ENCODE measurements at places on chromosomes 2 and 18.

DNA sequence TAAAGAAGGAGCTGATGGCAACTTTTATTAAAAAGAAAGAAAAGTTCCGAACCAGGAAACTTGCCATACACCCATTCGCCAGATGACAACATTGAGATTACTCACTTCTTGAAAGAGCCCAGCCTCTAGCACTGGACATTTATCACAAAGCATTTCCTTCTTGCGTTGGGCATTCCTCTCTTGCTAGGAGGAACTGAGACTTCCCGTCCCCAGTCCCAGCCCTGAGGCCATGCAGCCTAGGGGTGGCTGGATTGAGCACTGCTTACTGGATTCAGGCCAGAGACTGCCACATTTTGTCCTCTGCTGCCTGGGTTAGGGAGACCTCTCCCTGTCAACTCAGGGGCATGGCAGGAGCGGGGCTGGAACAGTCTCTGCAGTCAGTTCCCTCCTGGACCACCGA, 80.1 kb downstream of the SDC1 start:
- no peak for DNase-seq

GRCh38 chr2:98157557-98157956, 70.6 kb downstream of the VWA3B start:
- DNase-seq = no peak

DNA sequence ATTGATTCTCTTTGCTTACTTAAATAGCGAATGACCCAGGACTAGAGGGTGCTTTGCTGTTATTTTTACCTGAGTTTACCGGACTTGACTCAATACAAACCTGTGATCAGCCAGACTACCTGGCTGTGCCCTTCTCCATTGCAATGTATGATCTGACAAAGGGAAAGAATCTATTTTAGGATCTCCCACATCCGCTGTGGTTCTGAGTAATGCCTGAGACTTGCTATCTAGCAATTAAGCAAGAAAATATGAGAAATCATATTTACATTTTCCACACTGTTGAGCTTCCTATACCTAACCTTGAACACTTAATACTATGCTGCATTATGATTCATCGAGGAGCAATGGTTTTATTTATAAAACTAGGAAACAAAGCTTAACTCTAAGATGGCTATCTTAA, 215.2 kb downstream of the RAD51AP2 start:
- no peak for DNase-seq

DNA sequence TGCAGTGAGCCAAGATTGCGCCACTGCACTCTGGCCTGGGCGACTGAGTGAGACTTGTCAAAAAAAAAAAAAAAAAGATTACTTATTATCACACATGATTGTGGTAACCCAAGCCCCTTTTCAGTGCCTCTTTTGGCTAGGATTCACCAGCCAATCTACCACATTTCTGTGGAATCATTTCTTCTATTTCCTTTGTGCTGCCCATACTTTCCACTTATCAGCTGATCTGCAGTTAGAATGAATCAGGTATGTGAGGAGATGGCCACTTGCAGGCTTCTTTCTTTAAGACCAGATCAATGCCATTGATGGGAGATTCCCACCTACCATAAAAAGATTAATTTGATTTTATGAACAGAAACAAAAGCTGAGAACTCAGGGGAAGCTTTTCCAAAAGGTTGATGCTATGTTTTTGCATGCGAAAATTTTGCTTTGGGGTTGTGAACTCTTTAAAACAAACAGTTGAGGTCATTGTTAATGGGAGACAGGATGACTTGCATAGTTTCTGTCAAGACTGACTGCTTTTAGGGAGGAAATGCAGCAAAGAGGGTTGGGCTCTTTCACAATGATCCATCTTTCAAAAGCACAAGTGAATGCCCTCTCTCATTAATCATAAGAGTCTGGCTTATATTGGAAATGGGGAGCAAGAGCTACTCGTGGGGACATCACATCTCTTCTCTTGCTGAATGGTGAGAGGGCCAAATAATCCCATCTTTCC, 66.9 kb upstream of the CYP26B1 start:
- no peak for DNase-seq

DNA sequence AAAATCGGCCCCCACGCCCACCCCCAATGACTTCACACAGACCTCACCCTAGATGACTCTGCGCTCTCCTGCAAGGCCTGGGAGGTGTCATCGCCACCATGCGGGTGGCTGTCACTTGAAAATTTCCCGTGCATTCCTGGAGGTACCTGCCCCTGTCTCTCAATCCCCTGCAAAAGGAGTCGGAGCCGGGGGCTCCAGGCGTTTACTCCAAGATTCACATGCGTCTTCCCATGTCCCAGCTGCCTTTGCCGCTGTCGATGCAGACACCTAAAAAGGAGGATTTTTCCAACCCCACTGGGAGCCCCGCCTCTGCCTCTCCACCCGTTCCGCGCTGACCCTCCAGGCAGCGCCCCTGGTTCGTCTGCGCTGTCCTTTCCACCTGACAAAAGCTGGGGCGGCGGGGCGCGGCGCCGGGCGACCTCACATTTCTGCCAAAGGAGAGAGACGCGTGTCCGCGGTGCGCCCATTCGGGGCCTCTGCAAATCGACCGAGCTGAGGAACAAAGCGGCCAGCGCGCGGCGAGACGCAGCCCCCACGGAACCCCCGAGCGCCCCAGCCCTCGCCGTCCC, 667 bp downstream of the REEP1 start:
- no peak for DNase-seq

DNA sequence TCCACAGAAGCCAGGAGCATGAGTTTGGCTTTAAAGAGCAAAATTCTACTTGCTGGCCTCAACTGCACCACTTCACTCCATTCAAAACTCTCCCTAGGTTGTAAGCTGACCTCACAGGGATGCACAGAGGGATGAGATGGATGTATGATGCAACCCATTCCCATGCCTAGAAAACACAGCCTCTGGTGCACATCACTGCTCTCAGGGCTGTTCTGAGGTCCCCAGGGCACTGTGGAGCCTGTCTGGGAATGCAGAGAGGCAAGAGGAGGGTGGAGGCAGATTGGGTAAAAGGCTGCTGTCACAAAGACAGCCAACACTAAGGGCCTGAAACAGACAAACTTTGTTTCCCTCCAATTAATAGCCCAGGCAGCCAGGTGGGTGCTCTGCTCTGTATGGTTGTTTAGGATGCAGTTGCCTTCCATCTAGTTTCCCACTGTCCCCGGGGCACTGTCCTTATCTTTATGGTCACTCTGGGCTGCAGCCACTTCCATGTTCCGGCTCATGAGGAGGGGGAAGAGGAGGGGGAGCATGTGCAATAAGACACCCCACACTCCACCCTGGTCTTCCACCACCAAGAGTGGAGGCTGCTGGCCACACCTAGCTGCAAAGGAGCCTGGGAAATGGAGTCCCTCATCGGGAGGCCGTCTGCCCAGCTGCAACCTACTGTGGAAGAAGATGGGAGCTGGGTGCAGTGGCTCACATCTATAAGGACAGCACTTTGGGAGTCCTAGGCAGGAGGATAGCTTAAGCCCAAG, 7.0 kb downstream of the GPR45 start:
- no peak for DNase-seq

DNA sequence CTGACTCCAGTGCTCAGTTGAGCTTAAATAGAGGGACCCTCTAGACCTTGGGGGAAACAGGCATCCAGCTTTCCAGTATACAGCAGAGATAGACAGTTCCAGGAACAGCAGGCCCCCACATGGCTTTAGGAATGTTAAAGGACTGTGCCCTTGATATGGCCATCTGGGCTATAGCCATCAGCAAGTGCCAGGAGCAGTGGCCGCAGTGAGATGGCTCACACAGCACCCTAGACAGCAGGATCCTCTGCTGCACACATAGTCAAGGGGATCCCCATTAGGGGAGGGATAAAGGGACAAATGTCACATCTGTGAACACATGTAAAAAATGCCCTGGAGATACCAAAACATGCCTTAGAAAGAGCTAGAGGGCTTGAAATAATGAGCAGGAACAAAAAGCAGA, 213.4 kb downstream of the PTH2R start:
- DNase-seq = no peak

DNA sequence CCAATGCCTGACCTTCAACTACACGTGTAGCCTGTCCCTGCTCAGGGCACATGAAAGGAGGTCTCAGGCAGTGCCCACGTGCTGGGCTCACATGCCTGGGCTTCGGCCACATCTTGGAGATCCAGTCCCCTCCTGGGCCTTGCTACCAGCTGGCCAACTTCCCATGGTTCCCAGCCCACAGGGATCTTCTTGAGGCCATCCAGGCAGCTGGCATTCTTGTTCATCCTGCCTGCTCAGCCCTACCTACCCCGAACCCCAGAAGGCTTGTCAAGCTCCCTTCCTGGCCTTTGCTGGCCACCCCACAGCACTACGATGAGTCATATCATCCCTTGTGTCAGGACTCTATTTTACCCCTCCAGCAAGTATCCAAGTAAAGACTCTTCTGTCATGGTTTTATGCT, 97.1 kb downstream of the ZBTB7C start:
- DNase-seq = no peak

- no peak for DNase-seq
Measured at GRCh38 chr2:54763636-54764291, 40.3 kb downstream of the EML6 start.

DNA sequence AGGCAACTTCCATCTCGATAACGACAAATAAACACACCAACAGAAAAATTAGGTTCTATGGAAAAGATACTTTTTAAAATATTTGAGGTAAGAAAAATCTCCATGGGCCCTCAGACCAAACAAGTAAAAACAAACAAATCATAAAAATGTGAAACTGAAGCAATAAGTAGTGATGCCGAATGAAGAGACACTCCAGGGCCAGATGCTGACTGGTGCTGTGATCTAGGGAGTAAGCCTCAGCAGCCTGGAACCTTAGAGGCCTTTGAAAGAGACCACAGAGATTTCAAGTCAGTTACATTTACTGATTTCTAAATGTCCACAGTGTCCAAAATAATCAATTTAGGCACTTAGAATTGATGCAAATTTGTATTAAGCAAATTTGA, 1144.7 kb downstream of the CNTNAP5 start:
- DNase-seq = no peak

DNA sequence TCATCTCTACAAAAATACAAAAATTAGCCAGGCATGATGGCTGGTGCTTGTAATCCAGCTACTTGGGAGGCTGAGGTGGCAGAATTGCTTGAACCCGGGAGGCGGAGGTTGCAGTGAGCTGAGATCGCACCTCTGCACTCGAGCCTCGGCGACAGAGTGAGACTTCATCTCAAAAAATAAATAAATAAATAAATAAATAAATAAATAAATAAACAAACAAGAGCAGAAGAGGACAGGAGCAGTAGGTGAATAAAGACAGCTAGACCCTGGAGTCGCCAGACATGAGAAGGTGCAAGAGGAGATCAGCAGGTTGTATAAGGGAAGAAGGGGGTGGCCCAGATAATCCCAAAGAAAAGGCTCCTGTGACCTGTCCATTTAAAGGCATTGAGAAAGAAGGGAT, 12.3 kb downstream of the LAMA1 start:
- DNase-seq = no peak

DNA sequence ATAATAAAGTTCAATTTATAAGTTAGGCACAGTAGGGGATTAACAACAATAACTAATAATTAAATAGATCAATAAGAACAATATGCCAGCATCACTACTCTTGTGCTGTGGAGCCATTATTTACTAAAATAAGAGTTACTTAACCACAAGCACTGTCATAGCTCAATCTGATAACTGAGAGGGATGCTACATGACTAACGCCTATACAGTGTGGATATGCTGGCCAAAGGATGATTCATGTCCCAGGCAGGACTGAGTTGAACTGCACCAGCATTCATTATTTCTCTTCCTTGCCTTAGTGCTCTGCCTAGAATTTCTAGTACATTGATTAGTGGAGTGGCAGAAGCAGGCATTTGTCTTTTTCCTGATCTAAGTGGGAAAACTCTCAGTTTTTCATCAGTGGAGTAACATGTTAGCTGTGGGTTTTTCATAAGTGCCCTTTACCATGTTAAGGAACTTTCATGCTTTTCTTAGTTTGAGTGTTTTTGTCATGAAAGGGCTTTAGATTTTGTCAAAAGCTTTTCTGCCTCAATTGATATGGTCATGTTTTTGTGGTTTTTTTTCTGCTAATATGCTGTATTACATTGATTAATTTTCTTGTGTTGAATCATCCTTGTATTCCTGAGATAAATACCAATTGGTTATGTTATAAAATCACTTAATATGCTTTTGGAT, 21.7 kb downstream of the KIAA1328 start:
- no peak for DNase-seq

DNA sequence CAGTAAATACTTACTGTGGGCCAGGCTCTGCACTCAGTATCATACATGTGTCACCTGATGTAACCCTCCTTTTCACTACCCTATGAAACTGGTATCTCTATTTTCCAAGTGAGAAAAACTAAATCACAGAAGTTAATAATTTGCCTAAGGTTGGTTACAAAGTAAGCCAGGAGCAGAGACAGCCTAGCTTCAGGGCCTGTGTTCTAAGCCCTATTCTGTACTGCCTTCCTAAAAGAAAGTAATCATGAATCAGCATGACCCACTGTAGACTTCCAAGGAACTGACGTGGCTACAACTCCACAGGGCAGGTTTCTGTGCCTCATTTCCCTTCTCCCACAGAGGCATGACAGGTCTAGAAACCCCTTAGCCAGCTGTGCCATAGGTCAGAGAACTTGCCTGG, 14.3 kb downstream of the ZNF142 start:
- no peak for DNase-seq

DNA sequence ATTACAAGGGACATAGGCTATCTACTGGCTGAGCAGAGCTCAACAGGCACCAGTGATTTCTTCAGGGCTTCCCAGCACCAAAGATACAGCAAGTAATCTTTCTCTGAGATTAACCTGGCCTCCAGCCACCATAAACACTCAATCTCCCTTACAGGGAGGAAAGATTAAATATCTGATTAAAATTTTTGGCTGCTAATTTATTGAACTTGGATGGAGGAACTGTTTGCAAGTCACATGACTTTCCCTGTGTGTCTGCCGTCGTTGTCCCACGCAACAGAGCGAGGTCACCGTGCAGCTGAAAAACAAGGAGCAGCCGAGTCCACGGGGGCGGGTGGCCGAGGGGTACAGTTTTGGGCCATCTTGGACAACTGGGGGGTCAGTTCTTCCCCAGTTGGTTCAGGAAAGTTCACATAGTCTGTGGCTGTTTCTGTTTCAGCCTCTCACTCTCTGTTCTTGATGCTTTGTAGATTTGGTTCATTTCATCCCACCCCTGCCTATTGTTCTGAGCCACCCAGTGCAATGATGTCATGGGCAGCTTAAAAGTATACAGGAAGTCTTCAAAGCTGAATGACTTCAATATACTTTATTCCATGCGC, 186.8 kb upstream of the CTAGE1 start:
- DNase-seq = no peak

- DNase-seq = no peak
Measured at GRCh38 chr2:9637330-9637729, 6.5 kb upstream of the YWHAQ start.

GRCh38 chr2:168194784-168195522, 52.4 kb downstream of the STK39 start:
- DNase-seq = no peak

DNA sequence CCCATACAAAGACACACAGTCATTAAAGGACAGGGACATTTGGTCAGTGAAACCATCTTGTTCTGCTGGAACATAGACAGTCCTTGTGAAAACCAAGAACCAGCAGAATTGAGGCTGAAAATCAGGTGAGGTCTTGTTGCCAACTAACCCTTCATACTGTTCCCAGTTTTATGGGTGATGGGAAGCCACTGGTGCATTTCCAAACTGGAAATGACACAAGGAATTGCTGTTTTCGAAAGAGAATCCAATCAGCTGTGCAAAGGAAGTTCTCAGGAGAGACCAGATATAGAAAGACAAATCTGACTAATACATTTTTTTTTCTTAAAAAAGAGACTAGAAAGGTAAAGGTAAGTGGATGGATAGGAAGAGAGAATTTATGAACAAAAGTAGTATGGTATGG, 948.2 kb downstream of the TSN start:
- no peak for DNase-seq

All from HL-60 (cell line).